ENCODE measurements at places on chromosomes 3 and 15.
A peak's percentile ranks its signal among the peaks of the same experiment; 100 is the strongest.

DNA sequence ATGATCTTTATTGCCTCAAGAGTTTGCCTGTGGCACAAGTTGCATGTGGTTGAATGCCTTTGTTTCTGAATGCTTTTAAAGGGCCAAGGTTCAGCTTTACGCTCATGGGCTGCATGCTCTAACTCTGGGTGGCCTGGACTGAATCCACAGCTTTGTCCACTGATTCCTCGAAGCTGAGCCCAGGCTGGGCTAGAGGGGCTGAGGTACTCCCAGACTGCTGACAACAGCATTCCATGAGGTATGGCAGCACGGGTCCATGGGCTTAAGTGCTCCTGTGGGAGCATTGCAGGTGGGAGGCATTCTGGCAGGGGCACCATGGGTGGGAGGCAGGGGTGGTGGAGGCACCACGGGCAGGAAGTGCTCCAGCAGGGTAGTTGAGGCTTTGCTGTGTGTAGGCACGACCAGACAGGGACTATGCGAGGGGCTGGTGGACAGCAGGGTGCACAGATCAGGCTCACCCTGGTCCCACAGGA, 61.6 kb downstream of the GLCE start:
- no peak for DNase-seq

DNA sequence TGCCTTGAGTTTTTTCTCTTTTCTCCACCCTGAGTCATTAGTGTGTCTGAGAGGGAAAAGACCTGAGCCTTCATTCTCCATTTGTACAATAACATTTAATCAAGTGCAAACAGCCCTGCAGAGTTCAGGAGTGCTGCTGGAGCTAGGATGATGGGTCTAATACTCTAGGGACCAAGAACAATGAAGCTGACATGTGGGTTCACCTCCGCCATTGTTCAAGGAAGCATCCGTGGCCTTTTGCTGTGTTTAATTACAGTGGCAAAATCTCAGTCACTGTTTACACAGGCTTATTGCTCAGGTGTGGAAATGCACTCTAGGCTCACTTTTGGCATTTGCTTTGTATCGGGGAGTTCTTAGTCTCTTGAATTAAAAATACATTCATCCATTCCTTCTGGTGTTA, 259.6 kb downstream of the LRTM1 start:
- DNase-seq = no peak

- no peak for DNase-seq
Measured at GRCh38 chr3:127844326-127844942, 22.1 kb upstream of the MGLL start.

GRCh38 chr15:52294881-52295420, 653 bp downstream of the MYO5C start:
- DNase-seq = no peak

- DNase-seq = no peak
Measured at GRCh38 chr3:107249132-107249531, 128.1 kb upstream of the CCDC54 start.

DNA sequence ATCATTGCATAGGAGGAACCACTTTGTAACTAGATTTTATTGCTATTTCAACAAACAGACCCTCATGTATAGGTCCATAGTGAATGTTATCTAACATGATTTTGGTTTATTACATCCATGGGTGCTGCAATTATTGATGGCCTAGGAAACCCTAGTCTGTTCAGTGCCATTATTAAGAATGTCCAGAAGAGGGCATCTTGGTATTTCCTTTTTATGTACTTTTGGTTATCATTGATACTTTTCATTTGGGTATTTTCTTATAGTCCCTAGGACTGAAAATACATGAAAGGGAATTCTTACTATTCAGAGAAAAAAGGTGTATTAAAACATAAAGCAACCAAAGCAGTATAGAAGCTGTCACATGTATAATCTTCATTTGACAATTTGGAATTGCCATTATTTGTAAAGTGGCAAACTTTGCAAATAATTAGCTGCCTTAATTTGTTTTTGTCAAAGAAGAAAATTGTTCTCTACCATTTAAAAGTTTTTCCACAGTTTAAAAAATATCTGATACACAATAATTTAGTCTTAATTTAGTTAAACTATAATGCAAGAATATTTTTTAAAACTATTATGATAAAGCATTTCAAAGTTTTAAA, 48.7 kb downstream of the CNOT10 start:
- DNase-seq = no peak

GRCh38 chr15:101354891-101355623, 60.0 kb upstream of the SNRPA1 start:
- no peak for DNase-seq

DNA sequence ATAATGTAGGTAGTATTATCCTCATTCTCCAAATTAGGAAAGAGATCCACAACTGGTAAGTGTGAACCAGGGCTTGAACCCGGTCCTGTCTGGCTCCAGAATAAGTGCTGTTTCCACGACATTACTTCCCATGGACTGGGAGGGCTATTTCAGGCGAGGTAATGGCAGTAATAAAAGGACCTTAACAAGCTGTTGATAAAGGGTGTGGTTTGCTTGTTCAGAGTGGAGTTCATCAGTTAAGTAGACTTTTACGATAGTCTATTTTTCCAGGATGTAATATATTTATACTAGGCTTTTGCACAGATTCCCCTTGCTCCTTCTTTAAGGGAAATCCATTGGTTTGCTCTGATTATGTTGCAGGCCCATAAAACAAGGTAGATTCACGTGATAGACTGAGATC, 88.4 kb upstream of the TNFAIP8L3 start:
- DNase-seq = no peak

- no peak for DNase-seq
Measured at GRCh38 chr3:152538518-152538917, 269.8 kb downstream of the MBNL1 start.

DNA sequence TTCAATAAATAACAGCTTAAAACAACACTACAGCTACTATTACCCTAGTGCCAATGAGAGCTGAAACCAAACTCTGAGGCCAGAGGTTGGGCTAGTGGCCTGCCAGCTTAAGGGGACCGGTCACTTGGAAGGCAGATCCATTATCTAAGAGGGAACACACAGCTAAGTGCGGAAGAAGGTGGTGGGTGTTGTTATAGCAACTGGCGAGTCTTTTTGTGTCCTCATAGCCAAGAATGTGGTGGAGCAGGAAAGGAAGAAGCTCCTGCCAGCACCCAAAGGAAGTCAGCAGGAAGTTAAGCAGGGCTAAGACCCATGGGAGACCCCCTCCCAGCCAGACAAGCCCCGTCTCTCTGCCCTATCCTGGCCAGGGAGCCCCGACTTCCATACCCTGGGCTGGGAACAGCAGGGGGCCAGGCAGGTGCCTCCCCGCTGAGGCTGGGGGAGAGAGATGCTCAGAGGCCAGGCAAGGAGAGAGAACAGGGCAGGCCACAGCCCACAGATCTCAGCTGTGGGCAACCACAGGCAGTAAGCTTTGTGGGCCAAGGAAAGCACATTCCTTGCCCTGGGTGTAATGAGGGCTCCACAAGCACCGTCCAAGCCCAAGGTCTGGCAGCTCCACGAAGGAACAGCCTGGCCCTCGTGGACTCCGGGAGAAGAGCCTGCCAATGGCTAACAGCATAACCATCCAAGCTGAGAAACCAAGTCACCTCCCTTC, 34.0 kb upstream of the HRH1 start:
- no peak for DNase-seq

GRCh38 chr3:142694225-142694624, 29.6 kb upstream of the TRPC1 start:
- DNase-seq = no peak

DNA sequence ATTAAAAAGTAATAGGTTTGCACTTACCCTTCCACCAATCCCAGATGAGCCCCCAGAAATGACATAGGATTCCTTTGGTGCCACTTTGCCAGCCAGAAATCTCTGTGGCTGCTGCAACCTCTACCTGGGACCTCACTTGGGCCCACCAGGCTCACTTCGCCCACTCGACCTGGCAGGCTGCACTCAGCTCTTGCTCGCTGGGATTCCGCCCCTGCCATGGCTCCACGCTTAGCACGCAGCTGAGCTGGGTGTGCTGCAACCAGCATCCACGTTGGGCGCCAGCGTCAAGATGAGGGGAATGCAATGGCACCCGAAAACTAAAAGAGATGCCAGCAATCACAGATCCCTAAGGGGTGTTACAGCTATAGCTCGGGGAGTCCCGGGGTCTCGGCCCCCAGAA, 761.0 kb downstream of the NAALADL2 start:
- no peak for DNase-seq

DNA sequence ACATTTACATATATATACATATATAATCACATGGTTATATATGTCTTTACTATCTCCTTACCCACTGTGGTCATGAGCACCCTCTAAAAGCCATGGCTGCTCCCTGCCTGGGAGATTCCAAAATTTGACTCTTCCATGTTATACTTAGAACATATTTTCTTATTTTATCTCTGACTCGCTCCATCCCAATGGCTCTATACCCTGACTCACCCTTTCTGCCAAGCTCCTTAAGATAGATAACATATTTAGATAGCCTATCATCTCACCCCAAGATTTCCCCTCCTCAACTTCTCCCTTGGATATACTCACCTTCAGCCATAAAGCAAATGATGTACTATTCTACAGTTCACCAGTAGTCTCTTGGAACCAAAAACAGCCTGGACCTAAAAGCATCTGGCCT, 65.1 kb downstream of the CD200R1L start:
- DNase-seq = no peak

- DNase-seq = no peak
Measured at GRCh38 chr3:186742618-186743380, 25.6 kb downstream of the KNG1 start.

DNA sequence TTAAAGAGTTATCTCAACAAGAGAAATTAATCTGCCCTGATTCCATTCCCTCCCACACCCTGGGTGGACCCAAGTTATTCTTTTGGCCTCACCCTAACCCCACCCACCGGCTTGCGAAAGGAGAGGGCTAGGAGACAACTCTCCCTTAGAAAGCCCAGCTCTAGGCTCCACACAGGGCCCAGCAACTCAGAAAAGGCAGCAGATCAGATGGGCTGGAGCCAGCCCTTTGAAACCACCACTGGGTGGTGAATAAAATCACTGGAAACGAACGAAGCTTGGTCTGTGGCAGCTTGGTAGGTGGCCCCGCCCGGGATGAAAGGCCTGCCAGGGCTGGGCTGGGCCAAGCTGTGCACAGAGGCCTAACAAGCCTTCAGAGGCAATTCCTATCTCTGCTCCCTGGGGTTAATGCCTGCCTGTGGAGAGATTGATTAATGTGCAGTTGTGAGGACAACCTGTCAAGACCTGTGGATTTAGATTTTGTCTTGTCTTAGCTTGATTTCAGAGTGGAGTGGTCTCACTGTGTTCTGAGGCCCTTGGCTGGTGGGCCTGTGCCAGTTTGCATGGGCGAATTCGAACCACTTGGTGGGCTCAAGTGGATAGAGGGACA, 38.8 kb downstream of the BHLHE40 start:
- no peak for DNase-seq

- peak; percentile 58 for DNase-seq
Measured at GRCh38 chr3:62188681-62189375, 184.5 kb downstream of the FEZF2 start.

GRCh38 chr3:148289159-148289558, 408.5 kb upstream of the AGTR1 start:
- DNase-seq = no peak

- DNase-seq = no peak
Measured at GRCh38 chr15:65690778-65691177, 69.0 kb downstream of the SLC24A1 start.

- no peak for DNase-seq
Measured at GRCh38 chr3:111627092-111627491, 31.9 kb upstream of the ZBED2 start.

GRCh38 chr3:5036858-5037257, 57.6 kb downstream of the BHLHE40 start:
- DNase-seq = no peak

DNA sequence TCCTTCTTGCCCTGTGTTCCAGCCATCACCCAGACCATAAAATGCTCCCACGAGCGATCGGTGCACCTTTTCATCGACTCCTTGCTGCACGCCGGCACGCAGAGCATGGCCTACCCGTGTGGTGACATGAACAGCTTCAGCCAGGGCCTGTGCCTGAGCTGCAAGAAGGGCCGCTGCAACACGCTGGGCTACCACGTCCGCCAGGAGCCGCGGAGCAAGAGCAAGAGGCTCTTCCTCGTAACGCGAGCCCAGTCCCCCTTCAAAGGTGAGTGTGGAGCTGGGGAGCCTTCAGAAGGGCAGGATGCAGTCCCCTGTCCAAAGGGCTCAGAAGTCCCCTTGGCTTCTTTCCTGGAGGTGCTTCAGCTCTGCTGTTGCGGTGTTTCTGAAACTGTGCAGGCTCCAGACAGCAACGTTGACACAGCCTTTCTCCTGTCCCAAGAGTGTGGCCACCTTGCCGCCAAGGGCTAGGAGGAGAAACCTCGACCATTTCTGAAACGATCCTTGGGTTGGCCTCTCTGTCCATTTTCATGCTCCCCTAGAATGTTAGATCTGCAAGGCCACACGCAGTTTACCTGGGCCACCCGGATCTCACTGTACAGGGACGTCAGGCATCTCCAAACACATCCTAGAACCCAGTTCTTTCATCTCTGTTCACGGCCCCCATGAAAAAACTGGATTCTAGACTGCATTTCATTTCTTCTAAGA, 116.7 kb downstream of the LIPC start:
- DNase-seq = no peak

DNA sequence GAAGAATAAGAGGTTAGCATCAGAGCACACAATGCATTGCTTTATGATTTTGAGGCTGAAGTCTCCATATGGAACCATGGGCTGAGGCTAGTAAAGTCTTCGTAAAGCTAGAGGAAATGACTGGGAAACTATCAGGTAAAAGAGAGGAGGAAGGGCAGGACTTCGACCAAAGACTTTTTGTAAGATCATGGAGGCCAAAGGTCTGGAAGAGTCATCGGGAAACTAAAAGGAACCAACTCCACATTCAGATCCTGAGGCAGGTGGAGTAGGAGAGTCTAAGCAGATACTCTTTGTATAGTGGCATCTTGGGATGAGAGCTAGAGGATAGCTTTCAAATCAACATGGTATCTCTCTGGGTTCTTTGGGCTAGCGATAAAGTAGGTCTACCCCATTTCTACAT, 36.3 kb downstream of the SEMA6D start:
- no peak for DNase-seq

DNA sequence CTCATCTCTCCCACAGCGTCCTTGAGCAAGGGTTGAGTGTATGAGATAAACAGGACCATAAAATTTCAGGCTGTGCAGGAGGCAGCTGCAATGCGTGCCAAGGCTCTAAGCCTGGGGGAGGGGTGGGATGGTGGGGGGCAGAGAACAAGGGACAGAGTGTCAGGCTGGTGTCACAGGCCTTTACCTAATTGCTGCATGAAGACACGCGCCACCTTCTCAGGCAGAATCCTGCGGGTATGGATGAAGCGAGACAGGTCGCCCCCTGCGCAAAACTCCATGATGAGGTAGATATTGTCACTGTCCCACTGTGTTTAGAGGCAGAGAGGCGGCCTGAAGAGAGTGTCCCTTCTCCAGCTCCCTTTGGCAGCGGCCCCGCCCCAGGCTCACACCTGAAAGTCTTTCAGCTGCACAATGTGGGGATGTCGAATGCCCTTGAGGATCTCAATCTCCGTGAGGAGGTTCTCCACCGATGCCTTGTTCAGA, 1.0 kb downstream of the ULK3 start:
- no peak for DNase-seq

DNA sequence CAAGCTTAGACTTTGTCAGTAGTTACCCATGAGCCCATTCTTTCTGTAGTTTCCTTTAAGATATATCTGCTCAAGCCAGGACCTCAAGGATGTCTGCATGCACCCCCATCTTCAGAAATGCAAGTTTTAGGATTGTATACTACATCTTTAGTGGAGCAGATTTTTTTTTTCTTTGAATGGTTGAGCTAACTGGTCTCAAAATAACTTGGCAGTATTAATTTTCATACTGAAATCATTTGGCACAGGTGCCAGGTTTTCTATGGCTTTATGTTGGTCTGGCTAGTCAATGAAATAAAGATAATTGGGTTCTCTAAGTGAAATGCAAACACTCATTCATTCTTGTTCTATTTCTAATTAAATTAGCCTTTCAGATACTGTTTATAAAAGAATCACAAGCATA, 108.9 kb downstream of the ATG7 start:
- DNase-seq = no peak
